ENCODE measurements at places on chromosomes 6 and 20.

GRCh38 chr6:150029276-150029675 lies 3.9 kb upstream of the RAET1L start:
- no peak for DNase-seq

DNA sequence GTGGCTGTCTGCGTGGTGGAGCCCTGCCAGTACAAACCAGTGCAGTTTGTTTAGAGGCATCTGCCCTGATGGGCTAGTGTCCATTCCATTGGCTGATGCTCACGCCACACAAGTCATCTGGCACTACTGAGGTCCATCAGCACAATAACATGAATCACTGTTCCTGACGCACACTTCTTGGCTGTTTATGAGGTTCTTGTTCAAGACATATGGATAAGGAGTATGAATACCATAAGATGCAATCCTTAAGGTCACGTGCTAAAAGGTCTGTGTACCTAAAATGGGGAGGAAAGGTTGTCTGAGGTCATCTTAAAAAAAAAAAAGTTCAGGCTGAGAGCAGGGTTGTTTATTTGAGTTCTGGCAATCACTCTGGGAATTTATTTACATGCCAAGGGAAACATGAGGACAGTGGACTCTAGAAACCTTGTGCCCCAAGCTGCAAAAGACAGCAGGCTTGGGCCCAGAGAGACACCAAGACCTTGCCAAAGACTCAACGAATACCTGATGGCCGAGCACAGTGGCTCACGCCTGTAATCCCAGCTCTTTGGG lies 54.1 kb upstream of the SHLD1 start:
- DNase-seq = no peak

GRCh38 chr20:38825901-38826625 lies 20.6 kb downstream of the PPP1R16B start:
- no peak for DNase-seq

- DNase-seq = no peak
Observed at GRCh38 chr6:45012687-45013086, 315.4 kb upstream of the RUNX2 start.

DNA sequence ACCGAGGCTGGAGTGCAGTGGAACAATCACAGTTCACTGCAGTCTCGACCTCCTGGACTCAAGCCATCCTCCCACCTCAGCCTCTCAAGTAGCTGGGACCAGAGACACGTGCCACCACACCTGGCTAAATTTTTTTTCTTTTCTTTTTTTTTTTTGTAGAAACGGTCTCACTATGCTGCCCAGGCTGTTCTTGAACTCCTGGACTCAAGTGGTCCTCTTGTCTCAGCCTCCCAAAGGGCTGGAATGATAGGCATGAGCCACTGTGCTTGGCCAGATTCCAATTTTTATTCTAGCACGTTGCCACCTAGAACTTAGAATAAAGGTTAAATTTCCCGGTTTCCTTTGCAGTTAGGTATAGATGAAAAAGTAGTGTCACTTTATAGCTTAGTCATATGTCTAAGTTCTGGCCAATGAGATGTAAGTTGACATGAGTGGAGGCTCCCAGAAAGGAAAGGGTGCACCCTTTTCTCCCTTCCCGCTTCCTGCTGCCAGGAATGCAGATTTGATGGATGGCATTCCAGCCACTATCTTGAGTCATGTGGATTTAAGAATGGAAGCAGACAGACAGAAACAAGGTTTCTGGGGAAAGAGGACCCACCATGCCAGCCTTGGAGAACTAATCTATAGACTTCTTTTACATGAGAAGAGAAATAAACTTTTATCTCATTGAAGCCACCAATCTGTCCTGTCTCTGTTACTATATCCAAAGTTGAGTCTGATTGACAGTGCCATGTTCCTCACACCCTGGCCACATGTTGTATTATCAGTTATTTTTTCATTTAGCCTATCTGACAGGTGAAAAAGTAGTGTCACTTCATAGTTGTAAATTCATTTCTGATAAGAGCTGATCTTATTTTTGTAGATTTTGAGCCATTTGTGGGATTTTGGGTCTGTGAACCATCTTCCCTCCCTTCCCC lies 60.6 kb upstream of the NCOA3 start:
- no peak for DNase-seq
